ENCODE measurements at places on chromosomes 2 and 18.

- no peak for DNase-seq
Measured at GRCh38 chr2:40289771-40290404, 162.0 kb downstream of the SLC8A1 start.

GRCh38 chr18:50644807-50645206 lies 84.9 kb downstream of the MAPK4 start:
- no peak for DNase-seq

DNA sequence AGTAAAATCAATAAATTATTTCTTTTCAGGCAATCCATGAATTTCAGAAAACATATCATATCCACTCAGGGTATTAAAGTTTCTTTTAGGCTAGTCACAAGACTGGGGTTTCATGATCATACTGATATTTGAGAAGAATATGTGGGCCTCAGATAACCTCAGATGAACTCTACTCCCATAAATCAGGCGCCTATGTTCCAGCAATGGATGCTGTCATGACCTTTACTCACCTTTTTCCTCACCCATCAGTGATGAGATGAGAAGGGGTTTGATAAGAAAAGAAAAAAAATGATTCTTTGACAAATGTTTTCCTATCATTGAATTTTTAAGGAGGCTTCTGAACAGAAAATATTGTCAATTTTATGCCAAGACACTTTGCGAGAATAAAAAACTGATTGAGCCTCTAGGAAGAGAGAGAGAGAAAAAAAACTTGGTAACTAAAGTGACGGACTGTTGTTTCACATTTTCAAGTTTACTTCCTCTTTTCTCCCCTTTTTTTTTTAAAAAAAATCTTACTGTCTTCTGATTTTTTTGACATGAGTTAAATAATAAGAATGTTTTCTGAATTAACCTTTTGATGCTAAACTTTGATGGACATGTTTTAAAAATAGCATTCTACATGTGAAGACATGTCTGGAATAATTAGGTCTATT lies 309.1 kb upstream of the MAP2 start:
- no peak for DNase-seq

- DNase-seq, result no peak
Measured at GRCh38 chr2:168064011-168064998, 183.1 kb downstream of the STK39 start.

- DNase-seq, result no peak
Measured at GRCh38 chr18:46768166-46768921, 11.5 kb upstream of the ST8SIA5 start.

DNA sequence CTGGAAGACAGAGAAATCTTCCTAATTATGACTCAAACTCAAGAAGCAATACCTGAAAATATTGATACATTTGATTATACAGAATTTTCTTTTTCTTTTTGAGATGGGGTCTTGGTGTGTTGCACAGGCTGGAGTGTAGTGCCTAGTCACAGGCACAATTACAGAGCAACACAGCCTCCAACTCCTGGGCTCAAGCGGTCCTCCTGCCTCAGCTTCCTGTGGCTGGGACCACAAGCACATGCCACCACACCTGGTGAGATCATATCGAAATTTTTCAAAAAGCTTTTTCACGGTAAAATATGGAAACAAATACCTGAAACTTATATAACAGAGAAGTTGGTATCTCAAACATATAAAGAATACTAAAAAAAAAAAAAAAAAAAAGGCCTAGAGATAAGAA lies 27.9 kb downstream of the TGFBRAP1 start:
- DNase-seq, result no peak

DNA sequence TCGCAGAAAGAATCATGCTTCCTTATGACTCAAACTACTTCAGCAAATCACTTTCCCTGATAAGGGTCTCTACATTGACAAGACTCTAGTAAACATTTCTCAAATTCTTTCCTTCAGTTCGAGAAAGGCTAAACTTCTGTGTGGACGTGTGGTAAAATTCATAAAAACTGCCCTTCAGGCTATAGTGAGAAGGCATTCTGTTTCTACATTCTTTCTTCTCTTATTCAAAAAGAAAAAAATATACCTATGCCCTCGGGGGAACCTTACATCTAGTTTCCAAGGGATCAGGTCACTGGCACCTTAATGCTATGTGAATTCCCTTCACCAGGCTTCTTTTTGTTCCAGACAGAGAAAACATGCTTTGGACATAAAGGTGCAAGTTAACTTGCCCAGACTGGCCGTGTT lies 4.9 kb downstream of the VIT start:
- DNase-seq, result no peak

DNA sequence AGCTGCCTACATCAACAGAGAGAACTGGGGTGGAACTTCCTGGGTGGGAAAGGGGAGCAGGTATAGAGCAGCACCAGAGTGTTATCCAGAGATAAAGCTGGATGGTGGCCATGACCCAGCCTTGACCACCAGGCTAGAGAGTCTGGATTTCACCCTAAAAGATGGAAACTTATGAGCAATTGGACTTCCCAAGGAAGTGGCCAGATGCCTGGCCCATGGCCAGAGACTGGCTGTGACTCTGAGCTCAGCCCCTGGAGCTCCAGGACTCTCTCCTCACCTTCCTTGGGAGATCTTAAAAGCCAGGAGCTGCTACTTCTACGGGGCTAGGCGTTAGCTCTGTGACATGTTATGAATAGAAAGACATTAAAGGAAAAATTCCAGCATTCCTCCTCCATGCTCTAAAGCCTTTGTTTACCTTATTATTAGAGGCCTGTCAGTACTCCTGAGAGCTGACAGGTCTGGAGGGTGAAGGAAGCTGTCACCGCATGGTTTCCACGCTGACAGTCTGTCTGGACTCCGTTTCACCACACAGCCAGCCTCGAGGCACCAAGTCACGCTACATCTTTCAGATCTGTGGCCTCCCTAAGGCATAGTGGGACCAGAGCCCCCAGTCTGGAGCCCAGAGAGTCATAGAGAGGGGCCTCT lies 260.0 kb upstream of the SIX2 start:
- DNase-seq, result peak; percentile 59

GRCh38 chr2:69565431-69565839 lies 78.1 kb downstream of the AAK1 start:
- peak; percentile 40 for DNase-seq

DNA sequence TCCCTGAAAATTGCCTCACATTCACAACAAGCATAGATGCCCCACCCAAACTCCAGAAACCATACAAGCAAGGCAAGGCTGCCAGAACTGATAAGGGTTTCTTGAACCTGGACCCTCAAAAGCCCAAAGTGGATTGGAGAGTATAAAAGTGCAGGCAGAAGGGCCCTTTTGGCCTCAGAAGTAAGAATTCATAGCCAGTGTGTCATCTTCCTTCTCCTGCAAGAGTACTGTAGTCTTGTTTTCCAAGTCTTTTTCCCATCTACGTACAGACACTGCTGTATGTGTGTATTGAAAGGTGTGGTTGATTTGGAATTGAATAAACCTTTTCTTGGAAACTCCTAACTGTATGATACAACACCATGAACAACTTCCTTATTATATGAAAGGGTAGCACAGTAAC lies 46.8 kb downstream of the ZC3H15 start:
- DNase-seq, result no peak

- DNase-seq, result no peak
Measured at GRCh38 chr2:7902251-7902765, 779.5 kb upstream of the ID2 start.

GRCh38 chr2:187825108-187825507 lies 270.9 kb upstream of the TFPI start:
- no peak for DNase-seq

GRCh38 chr2:101823347-101823791 lies 125.9 kb downstream of the MAP4K4 start:
- DNase-seq, result peak; percentile 80

DNA sequence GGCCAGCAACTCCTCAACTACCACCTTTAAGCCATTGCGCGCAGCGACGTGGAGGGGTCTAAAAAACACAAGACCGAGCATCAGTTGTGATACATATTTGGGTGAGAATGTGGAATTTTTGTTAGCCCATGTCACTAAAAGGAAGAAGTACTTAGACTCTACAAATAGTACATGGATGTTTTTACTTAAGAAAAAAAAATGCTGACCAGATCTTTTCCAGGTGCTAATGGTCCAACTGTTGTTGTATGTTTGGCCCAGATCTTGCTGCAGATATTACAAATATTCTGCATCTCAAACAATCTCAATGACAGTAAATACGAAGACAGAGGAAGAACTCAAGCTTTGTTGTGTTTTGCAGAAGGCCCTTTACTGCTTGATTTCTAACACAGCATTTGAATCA lies 67.1 kb upstream of the PGAP1 start:
- DNase-seq, result no peak

GRCh38 chr18:1676387-1676786 lies 771.7 kb downstream of the ADCYAP1 start:
- no peak for DNase-seq

DNA sequence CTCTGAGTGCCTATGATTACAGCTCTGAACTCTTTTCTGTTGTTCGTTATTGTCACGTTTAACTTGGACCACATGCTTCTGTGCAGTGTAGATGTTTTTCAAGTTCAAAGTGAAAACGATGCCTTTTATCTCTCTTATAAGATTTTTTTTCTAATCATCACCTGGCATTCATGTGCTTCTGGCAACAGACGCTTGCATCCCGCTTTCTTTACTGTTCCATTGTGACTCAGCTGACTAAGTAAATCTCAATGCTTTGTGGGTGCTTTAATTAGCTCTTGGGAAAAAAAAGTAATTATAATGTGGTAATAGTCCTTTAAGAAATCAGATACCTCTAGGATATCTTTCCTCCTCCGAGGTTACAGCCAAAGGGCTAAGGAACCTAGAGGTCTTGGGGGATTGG lies 31.2 kb upstream of the RMP24 start:
- DNase-seq, result no peak

- no peak for DNase-seq
Measured at GRCh38 chr2:174670446-174670845, 72.8 kb upstream of the WIPF1 start.

GRCh38 chr18:37787452-37787851 lies 221.9 kb upstream of the CELF4 start:
- DNase-seq, result no peak

GRCh38 chr2:112493858-112494648 lies 12.1 kb downstream of the TTL start:
- DNase-seq, result peak; percentile 75

DNA sequence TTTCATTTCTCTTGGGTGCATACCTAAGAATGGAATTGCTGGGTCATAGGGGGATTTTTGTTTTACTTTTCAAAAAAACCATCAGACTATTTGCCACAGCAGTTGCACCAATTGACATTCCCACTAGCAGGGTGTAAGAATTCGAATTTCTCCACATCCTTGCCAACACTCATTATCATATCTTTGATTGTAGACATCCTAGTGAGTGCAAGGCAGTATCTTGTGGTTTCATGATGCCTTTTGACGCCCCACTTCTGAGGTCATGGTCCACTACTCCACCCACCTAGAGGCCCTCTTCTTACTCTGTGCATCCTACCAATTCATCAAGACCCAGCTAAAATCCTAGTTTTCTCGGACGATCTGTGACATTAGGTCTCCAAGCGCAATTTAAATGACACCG lies 161.9 kb downstream of the MYO5B start:
- DNase-seq, result no peak

GRCh38 chr2:45965871-45966498 lies 314.5 kb downstream of the PRKCE start:
- no peak for DNase-seq

DNA sequence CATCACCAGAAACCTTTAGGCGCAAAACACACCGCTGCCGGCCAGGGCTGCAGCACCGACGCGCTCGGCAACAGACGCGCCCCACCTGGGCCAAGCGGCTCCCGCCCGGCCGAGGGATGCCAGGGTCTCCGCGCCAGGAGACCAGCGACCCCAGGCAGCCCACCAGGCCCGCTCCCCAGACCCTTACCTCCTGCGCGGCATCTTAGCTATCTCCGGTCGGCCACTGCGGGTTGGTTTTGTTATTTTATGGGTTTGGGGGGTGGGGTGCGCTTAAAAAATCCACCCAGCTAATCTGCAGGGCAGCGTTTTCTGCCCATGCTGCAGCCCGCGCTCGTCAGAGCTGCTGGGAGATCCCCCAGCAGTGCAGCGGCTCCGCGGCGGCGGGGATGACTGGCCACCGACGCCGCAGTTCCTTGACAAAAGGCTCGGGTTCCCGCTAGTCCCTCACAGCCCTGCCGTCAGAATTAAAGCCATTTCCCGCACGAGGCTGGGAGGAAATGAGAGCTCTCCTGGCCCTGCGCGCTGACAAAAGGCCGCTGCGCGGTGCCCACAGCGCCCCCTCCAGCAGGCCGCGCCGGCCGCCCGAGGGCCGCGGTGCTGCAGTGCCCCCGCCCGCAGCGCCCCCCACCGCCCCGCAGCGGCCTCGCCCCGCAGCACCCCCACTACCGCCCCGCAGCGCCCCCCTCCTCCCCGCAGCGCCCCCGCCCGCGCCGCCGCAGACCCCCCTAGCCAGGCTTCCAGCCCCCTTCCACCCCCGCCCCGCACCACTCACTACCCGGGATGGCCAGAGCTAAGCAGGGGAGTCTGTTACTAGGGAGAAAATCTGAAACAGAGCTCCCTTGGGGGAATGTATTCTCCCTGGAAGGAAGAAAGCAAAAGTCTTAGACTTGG lies at the start of gene ADD2:
Gene ADD2, minus strand, starts transcription at position 502 of the 891 bp plus-strand sequence. CDS start 61,792 bp downstream, outside the sequence.
- DNase-seq, result peak; percentile 19

- peak; percentile 93 for DNase-seq
Measured at GRCh38 chr18:44149706-44150105, 531.0 kb upstream of the SETBP1 start.

GRCh38 chr2:28408764-28409599 lies 16.3 kb downstream of the FOSL2 start:
- DNase-seq, result no peak

DNA sequence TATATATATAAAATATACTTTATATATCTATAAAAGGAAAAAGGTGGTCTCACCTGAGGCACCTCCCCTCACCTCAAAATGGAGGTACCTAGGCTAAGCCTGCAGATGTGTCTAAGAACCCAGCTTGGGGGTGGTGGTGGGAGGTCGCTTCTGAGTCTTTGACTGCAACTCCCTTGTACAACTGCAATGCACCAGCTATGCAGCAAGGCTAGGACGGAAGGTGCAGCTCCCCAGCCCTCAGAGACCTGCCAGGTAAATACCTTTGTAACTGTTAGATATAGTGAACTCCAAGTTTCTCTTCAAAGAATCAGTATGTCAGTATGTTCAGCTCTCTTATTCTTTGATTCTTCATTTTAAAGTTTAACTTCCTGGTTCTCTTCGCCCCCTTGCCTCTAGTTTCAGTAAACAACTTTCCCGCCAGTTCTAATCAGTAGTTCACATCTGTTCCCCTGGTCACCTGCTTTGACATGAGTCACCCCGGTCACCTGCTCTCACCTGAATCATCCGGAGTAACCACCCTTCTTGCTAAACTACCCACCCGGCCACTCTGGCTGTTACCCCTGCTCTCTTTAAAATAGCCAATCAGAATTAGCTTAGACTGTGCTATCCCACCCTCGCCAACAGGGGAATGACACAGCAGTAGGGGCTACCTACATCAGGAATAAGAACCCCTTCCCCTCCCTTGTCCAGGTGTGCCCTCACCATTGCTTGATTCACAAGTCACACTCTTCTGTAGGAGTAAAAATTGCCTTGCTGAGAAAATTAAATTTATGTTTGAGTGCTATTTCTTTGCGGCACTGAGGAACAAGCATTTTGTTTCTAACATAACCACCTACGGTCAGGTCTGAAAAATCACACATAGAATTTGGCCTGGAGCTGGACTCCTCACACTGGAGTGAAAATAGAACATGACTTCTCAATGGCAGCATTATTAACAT lies 24.7 kb upstream of the IMPA2 start:
- no peak for DNase-seq
